ENCODE measurements at places on chromosomes 7 and 10.

- no peak for DNase-seq
Measured at GRCh38 chr7:66198469-66198868, 6.7 kb upstream of the TPST1 start.

DNA sequence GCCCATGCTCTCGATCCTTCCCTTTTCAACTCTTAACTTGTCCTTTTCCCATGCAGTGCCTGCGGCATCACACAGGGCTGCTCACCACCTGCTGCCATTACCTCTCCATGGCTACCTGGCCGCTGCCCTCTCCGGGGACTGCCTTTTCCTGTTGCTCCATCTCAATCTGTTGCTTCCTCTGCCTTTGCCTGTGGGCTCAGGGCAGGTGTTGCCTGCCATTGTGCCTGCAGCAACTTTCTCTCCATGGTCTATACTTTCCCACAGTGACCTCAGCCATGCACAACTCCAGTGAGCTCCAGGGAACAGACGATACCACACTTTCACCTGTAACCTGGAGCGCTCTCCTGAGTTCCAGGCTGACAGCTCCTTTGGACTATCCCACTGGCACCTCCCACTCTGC lies 3.2 kb downstream of the DNAJB12 start:
- no peak for DNase-seq

DNA sequence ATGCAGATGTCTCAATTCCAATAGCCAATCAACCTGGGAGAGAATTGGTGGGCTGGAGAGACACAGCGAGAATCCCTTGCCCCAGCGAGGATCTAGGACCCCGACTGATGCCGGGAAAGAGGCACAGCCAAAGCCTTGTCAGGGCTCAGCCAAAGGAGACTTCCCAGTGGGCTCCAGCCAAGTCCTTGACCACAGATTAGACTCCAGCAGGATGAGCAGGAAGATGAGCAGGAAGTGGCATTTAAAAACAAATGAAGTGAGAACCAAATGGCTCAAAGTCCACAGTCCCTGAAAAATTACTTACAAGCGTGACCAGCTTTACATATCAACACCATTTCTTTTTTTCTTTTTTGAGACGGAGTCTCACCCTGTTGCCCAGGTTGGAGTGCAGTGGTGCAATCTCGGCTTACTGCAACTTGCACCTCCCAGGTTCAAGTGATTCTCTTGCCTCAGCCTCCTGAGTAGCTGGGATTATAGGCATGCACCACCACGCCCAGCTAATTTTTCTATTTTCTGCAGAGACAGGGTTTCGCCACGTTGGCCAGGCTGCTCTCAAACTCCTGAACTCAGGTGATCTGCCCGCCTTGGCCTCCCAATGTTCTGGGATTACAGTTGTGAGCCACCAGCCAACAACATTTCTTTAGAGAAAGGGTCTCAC lies 40.2 kb downstream of the CTBP2 start:
- DNase-seq, result no peak

GRCh38 chr7:106018566-106019469 lies 55.8 kb downstream of the CDHR3 start:
- no peak for DNase-seq

- DNase-seq, result no peak
Measured at GRCh38 chr10:480928-481552, 208.4 kb downstream of the DIP2C start.

DNA sequence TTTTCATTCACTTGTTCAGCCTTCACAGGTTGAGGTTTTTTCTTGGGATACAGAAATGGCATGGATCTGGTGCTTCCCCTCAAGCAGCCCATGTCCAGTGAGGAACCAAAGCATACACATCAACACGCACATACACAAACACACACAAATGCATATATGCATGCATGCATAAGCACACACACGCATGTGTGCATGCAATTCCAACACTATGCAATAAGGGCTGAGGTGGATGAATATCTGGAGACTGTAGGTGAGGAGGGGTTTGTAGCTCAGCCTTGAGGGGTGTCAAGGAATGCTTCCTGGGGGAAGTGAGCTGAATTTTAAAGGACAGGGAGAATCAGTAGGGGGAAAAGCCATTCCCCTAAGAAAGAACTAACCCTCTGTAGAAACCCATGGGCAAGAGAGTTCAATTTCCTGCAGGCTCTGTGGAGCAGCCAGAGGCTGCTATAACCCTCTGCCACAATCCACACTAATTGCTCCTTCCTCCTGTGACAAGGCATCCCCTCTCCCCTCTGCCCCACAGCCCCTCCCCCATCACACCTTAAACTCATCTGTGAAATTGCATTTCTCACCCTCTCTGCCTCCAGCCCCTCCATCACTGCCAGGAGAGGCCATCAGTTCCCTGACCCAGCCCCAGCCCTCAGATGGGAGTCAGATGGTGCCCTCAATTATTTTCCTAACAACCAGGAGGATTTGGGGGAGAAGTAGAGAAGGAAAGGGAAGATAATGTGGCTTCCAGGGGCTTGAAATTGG lies 316.4 kb downstream of the RPS24 start:
- no peak for DNase-seq

DNA sequence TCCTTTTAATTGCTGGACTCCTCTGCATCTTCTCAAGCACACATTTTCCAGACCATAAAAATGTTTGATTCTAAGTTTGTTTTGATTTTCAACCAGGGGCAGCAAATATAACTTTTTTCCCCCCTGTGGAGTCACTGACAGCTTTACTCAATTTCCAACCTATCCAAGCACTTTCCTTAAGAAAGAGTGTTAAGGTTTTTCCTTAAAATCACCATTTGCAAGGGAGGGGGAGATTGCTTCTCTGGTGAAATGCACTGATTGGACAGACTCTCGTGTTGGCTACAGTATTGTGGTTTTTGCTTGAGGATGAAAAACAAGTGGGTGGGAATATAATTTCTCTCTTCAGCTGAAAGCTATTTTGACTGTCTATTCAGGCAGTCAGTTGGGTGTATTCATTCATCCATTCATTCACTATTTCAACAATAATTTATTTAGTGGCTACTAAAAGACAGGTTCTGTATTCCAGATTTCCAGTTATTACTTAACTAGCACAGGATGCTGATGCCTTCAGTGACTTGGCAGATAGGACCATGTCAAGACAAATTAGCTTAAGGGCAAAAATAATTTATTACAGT lies 146.3 kb downstream of the BAMBI start:
- DNase-seq, result no peak

DNA sequence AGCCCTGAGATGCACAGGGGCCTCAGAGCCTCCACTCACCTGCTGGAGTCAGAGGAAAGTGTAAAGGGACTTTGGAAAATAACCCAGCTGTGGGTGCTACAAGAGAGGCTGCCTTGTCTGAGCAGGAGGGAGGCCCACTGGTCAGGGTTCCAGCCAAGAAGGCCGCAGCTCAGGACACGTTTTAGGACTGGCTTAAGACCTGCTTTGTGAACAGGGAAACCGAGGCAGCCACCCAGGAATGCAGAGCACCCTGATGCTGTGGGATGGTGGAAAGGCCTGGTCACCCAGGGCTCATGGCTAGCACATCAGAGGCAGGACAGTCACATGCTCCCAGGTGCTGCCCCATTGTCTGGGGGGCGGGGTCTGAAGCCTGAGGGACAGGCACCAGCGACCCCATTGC lies 38.9 kb upstream of the CHST15 start:
- no peak for DNase-seq

DNA sequence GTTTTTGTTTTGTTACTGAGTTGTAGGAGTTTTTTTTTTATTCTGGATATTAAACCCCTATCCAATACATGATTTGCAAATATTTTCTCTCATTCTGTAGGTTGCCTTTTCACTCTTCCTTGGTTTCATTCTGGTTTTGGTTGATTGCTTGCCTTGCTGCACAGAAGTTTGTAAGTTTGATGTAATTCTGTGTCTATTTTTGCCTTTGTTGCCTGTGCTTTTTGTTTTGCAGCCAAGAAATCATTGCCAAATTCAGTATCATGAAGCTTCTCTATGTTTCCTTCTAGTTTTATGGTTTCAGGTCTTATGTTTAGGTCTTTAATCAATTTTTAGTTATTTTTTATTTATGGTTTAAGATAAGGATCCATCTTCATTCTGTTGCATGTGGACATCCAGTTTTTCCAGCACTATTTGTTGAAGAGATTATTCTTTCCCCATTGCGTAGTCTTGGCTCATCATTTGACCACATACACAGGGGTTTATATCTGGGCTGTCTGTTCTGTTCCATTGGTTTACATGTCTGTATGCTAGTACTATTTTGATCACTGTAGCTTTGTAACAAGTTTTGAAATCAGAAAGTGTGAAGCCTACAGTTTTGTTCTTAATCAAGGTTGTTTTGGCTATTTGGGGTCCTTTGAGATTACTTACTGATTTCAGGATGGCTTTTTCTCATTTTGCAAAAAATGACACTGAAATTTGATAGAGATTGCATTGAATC lies 26.4 kb downstream of the BMPR1A start:
- DNase-seq, result no peak

GRCh38 chr10:124259139-124259825 lies 159.4 kb downstream of the OAT start:
- DNase-seq, result no peak

DNA sequence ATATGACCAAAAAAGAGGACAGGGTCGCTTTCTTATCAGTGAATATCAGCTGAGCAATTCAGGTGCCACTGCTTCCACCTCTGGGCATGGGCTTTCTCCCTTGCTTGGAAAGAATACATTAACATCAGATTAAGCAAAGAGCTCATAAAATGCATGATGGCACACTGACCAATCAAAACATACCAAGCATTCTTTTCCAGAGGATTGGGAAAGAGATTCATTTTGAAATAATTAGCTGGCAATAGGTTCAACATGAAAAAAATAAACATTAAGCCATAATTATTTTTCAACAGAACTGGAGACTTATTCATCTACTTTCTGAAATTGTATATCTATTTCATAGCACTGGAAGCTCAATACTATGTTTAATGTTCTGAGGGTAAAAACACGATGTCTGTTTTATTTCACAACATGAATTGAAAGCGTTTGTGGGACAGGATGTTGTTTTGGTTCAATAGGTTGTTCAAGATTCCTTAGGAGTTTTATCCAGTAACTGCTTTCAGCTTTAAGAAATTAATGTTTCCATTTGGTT lies 53.2 kb downstream of the TFAM start:
- DNase-seq, result no peak

DNA sequence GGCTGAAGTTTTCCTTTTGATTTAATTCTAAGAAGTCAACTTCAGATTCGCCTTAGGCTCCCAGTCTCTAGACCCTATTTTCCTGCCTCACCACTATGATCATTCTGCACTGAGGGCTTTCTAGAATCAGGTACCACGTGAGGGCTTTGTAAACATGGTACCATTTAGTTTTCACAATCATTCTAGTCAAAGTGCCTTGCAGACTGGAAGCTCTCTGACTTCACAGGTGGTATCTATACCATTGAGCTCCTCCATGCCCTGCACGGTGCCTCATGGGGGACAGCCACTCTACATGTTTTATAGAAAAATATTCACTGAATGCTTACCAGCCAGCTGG lies 106.5 kb downstream of the ABLIM1 start:
- DNase-seq, result no peak

DNA sequence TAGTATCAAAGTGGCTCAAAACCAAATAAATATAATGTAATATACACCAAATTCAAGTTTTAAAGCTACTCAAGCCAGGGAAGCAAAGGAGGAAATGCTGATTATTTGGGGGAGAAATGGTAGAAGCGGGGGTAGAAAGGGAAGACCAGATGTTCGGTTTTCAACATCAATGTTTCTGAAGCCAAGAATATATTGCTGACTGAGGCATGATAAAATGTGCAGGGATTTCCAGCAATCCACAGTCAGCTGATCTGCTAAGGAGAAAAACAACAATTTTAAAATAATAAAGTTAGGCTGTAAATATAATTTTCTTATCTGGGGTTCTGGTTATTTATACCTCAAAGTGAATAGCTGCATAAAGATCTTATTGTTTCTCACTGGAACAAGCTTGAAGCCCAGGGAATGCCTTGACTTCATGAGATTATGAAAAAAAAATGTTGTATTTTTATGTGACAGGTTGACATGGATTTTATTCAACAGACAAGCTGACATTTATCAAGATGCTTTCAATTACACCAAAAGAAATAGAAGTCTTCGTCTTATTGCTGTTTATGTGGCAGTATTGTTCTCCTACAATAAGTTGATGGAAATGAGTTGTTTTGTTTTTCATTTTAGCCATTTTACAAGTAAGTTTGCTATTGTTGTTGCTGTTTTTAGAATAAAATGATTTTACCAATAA lies 28.6 kb upstream of the BMPER start:
- DNase-seq, result no peak

- DNase-seq, result no peak
Measured at GRCh38 chr7:133065301-133065700, 16.6 kb downstream of the CHCHD3 start.

- DNase-seq, result no peak
Measured at GRCh38 chr7:12802070-12802469, 114.6 kb downstream of the ARL4A start.

- no peak for DNase-seq
Measured at GRCh38 chr7:43148161-43148731, 35.8 kb downstream of the HECW1 start.

- no peak for DNase-seq
Measured at GRCh38 chr10:113856563-113856962, 2.1 kb downstream of the NHLRC2 start.

GRCh38 chr7:139422126-139422525 lies 61.3 kb downstream of the KLRG2 start:
- no peak for DNase-seq

All from glutamatergic neuron (in vitro differentiated cells).